ENCODE measurements at places on chromosomes 1 and 21. TPM values are rescaled to one million over a fixed set of nuclear protein-coding genes. Genes with fewer than 3 reads are reported as not detected.

Gene S100A1
- total RNA-seq = 2.6 TPM

Gene ZNF697
- total RNA-seq = 6.6 TPM

Gene FLG
- not detected for total RNA-seq

Gene ASTN1
- total RNA-seq = 7.5 TPM

- H3K4me3 ChIP-seq = peak overlapping the region; percentile 55
- H3K36me3 ChIP-seq = peaks cover 21% of the 10 kb centered on the region
- H3K27ac ChIP-seq = peak overlapping the region; percentile 81
These were observed 917 bp downstream of the KIAA0040 start for GRCh38 chr1:175191659-175192058.

DNA sequence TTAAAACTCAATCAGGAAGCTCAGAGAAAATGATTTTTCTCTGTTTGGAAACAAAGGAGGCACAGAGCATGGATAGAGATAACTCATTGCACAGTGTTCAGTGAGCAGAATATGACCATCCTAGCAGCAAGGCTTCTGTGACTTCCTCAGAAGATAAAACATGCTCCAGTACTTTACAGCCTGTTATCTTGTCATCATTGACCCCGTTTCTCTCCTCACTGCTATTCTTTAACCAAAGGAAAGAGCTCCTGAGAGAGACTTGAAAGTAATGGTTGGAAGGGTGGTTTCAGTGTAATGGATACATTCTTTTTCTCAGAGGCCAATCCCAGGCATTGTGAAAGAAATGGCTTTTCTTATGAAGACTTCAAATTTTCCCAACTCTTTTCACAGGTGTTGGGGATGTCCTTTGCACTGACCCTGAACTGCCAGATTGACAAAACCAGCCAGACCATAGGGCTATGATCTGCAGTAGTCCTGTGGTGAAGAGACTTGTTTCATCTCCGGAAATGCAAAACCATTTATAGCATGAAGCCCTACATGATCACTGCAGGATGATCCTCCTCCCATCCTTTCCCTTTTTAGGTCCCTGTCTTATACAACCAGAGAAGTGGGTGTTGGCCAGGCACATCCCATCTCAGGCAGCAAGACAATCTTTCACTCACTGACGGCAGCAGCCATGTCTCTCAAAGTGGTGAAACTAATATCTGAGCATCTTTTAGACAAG, 25.9 kb downstream of the CD53 start:
- no peak overlapping the region for H3K4me3 ChIP-seq
- H3K27me3 ChIP-seq = no peaks in the 10 kb centered on the region
- H3K36me3 ChIP-seq = peaks cover 60% of the 10 kb centered on the region
- peaks cover 33% of the 10 kb centered on the region for H3K4me1 ChIP-seq
- DNase-seq = no peak
- no peak overlapping the region for H3K27ac ChIP-seq

DNA sequence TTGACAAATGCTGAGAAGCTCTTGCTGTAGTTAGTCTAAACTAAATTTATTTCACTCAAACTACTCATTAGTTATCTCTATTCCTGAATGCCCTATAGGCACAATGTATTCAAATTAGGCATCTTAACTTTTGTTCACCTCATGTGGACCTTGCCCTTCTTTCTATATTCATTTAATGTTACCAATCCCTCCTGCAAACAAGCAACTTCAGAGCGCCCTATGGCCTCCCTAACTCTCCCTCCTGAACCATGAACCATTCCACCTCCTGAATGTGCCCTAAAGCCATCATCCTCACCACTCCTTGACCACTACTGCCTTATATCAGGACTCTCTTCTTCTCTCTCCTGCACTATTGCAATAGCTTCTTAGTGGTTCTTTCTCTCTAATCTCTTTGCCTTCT, 34.8 kb upstream of the SAMD13 start:
- no peaks in the 10 kb centered on the region for H3K27me3 ChIP-seq
- no peak overlapping the region for H3K4me3 ChIP-seq
- no peaks in the 10 kb centered on the region for H3K36me3 ChIP-seq
- DNase-seq = no peak
- H3K4me1 ChIP-seq = peaks cover 9% of the 10 kb centered on the region

- no peaks in the 10 kb centered on the region for H3K36me3 ChIP-seq
- DNase-seq = no peak
- H3K4me1 ChIP-seq = peaks cover 51% of the 10 kb centered on the region
- H3K4me3 ChIP-seq = peak overlapping the region; percentile 87
These were observed 920 bp downstream of the MTHFR start for GRCh38 chr1:11804666-11805421.

GRCh38 chr1:206524739-206525364, 17.5 kb downstream of the RASSF5 start:
- no peaks in the 10 kb centered on the region for H3K27me3 ChIP-seq
- peaks cover 7% of the 10 kb centered on the region for H3K4me1 ChIP-seq
- DNase-seq = peak; percentile 19

DNA sequence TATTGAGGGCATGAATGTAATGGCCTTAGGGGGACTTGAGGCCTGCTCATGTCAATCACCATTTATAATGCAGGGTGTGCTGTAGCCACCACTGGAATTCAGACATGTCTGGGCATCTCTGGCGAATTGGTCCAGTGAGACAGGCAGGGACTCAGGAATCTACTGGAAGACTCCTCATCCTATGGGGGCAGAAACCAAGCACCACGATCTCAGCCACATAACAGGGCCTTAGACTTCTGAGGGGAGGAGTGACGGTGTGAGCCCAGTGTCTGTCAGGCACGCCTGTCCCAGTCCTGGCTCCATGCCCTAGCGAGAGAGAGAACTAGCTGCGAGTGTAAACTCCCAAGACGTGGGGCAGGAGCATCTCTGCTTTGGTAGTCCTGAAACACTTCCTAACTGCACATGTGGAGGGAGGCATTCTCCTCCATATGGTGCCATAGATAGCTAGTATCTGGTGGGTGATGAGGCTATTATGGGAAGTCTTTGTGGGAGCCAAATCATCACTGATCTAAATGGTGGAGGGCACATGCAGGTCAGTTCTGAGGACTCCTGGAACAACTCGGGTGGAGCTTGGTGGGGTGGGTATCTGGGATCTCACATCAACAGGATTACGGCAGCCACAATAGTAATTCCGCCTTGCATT, 29.8 kb upstream of the KIAA0040 start:
- H3K36me3 ChIP-seq = no peaks in the 10 kb centered on the region
- no peak for DNase-seq
- H3K4me3 ChIP-seq = no peak overlapping the region
- no peaks in the 10 kb centered on the region for H3K27me3 ChIP-seq
- H3K4me1 ChIP-seq = peaks cover 32% of the 10 kb centered on the region

- no peak overlapping the region for H3K4me3 ChIP-seq
- H3K27ac ChIP-seq = no peak overlapping the region
- DNase-seq = no peak
These were observed 28.9 kb upstream of the VAV3 start for GRCh38 chr1:107993920-107994319.

- no peak for DNase-seq
- H3K4me3 ChIP-seq = no peak overlapping the region
- no peaks in the 10 kb centered on the region for H3K27me3 ChIP-seq
- no peak overlapping the region for H3K27ac ChIP-seq
- H3K36me3 ChIP-seq = peaks cover 75% of the 10 kb centered on the region
- no peaks in the 10 kb centered on the region for H3K4me1 ChIP-seq
These were observed 11.3 kb downstream of the SLC25A24 start for GRCh38 chr1:108188801-108189200.

DNA sequence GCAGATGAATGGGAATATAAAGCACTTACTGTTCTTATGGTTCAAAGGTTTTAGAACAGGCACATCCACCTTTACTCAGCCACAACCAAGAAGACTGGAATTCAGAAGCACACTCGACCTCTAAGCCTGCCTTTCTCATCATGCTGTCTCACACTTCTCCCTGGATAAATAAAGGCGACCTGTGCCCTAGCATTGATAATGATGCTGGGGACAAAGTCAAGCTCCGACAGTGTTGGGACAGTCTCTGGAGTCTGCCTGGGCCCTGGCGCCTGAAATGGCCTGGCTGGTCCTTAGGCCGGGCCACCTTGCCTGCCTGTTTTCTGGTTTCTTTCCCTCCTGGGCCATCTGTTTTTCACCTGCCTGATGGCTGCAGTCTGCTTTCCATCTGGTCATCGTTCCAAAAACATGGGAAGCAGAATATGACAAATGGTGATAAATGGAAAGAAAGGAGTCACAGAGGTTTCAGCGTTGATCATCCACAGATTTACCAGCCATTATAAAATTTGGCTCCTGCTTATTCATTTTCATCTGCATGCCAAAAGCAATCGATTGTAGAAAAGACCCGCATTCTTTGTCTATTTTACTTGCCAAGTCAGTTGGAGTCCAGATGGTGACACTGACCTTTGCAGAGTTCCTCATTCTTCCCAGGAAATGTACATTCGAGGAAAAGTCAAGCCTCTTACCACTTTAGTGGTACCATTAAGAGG, 91.2 kb upstream of the KCNJ15 start:
- no peak overlapping the region for H3K4me3 ChIP-seq
- H3K27me3 ChIP-seq = no peaks in the 10 kb centered on the region

DNA sequence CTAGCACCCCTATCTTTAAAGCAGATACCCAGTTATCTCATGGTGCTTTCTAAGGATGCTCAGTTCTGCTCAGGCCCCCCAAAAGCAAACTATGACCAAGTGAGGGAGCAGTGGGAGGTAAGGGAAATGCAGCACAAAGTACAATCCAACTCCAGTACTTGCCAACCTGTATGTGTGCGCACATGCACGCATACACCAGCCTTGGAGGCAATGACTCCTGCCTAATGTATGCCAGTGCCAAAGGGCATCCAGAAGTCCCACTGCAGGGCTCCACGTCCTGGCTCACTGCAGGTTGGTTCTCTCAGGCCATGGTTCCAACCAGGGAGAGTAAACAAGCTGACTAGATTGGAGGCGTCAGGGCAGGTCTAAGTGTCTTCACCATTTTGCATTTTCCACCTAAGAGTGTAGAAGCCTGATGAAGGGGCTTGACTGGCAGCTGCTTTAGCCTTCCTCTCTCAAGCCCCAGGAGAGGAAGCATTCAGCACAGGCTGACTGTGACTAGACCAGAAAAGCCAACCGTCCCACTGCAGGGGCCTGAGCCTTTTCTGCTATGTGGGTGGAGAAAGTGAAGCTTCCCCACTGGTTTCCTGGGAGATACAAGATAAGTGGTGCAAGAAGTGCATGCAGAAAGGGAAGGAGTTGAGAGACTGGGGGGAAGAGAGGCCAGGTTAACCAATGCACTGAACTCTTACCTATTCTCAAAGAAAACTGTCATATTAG, 7.7 kb downstream of the AMIGO1 start:
- peak overlapping the region; percentile 35 for H3K27ac ChIP-seq
- no peak for DNase-seq
- no peaks in the 10 kb centered on the region for H3K36me3 ChIP-seq
- H3K4me3 ChIP-seq = no peak overlapping the region
